ENCODE measurements at places on chromosomes 4 and X.

DNA sequence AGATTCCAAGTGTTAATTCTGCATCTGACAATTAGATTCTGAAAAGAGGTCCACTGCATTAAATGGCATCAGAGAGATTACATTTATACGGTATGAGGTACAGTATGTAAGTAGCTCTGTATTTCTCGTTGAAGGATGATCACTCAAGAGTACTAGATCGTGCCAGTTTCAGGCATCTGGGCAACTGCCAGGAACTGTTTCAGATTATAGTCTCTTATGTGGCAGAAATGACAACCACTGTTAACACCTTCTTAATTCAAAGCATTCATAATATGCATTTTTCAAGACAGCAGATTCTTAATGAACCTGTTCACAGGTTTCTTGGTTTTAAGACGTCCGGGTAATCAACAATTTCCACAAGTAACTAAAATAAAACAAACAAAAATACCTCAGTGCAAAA is 1.6 kb downstream of the ANKRD50 start:
- peak; percentile 36 for DNase-seq

DNA sequence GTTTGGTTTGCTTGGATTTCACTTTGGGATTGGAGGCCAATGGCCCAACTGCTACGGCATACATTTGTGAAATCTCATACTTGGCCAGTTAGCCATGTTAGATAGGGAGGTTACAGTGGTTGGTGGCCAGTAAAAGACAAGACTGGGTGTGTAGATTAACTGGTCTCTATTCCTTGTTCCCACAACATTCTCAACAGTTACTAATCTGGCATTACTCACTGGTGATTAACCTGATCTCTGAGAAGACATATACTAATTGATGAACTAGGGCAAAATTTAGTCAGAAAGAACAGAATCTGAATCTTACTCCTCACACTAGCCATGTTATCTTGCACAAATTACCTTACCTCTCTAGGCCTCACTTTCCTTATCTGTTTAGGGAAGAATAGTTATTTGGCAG is 33.4 kb downstream of the GATB start:
- no peak for DNase-seq

- DNase-seq: peak; percentile 76
Observed at GRCh38 chr4:89024051-89024675, 32.8 kb downstream of the FAM13A start.

DNA sequence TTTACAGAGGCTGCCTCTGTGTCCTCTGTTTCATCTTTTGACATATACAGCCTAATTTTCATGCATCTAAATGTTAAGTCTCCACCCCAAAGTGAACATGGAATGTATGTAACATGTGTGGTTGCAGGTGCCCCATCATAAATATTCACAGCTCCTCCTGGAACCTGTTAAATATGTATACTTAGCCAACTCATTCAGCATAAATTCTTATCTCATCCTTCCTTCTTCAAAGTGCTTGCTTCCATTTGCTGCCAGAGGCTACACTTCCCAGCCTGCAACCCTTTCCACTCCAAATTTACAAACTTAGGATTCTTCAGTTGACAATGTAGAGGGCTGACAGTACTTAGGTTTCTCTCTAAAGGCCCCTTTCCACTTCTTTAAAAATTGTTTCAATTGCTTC is 60.6 kb downstream of the F8 start:
- no peak for DNase-seq
